Right forelimb (tissue), 1 donor: ENCODE measurements at places on chromosomes 13 and 19.

DNA sequence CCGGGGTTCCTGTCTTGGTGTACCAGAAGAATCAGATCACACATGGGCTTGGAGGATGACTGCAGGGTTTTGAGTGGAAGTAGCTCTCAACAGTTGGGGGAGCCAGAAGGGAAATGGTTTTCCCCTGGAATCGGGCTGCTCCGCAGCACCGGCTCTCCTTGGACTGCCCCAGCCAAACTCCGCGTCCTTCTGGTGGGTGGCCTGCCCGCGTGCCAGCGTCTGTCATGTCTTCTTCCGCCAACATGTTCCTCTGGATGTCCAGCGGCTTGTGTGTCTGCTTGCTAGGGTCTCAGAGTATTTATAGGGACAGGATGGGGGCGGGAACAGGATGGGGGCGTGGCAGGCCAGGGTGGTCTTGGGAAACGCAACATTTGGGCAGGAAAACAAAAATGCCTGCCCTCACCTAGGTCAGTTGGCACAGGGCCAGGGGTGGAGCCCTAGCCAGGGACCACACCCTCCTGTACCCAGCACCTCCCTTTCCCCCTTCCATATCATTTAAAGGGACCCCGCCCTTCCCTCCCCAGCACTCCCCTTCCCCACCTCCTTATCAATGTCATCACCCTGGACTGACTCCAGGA, 1.3 kb upstream of the ZNF30 start:
- DNase-seq, result no peak

DNA sequence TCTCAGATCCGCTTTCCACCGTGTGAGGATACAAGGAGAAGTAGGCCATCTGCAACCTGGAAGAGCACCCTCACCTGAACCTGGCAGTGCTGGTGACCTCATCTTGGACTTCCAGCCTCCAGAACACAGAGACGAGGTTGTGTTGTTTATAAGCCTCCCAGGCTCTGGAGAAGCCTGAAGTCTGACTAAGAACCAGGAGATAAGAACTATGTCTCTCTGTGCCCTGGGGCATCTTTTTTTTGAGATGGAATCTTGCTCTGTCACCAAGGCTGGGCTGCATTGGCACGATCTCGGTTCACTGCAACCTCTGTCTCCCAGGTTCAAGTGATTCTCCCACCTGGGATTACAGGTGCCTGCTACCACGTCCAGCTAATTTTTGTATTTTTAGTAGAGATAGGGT, 14.5 kb downstream of the FCGBP start:
- no peak for DNase-seq

DNA sequence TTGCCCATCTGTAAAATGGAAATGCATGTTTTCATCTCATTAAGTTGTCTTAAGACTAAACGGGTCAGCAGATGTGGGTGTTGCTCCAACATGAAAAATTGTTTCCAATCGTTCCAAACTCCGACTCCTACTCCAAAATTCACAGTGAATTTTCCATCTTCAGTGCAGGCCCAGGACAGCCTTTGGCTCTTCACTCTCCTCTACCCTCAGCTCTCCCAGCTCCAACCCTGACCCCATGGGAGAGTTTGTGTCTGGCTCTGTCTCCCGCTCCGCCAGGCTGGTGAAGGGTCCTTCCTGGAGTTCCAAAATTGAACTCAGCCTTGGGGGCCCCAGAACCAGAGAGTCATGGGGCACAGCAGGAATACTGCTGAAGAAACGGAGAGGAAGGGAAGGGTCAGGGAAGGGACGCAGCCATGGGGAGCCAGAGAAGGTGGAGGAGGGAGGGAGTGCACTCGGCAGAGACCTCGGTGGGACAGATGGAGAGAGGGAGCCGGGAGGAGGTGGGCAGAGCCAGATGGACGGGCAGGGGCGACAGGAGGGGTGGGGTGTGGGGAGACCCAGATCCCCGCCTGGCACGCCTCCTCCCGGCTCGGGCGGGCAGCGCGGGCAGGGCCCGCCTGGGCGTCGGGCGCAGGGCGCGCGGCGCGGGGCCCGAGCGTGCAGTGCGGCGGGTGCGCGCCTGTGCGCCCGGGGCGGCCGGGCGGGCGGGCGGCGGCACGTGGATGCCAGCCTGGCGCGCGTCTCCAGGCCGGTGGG, 45.6 kb downstream of the CELF5 start:
- no peak for DNase-seq

DNA sequence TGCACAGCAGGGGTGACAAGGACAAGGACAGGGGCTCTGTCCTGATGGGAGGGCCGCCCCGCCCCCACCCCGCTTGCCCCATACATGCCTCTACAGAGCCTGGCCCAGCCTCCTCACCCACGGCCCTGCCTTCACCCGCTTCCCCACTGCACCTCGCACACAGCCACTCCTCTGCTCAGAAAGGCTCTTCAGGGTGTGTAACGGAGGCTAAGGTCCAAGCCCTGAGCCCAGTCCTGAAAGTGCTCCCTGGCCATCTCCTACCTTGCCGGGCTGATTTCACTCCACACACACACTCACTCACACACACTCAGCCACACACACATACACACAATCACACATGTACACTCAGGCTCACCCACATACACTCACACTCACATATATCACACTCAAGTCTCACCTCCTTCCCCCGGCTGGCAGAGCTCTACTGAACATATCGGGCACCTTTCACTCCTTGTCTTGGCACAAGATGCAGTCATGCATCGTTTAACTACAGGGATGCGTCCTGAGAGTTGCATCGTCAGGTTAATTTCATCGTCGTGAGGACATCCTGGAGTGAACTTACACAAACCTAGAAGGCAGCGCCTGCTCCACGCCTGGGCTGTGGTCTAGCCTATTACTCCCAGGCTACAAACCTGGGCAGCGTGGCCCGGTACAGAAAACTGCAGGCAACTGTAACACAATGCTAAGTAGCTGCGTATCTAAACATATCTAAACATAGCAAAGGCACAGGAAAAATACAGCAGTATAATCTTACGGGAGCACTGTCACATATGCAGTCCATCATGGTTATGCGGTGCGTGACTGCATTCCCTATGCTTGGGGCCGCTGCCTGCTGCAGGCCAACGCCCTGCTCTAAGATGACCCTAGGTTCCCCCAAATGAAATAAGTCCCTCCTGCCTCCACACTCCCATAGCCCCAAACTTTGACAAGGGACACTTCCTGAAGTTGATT, 13.1 kb downstream of the EPS15L1 start:
- DNase-seq, result no peak

DNA sequence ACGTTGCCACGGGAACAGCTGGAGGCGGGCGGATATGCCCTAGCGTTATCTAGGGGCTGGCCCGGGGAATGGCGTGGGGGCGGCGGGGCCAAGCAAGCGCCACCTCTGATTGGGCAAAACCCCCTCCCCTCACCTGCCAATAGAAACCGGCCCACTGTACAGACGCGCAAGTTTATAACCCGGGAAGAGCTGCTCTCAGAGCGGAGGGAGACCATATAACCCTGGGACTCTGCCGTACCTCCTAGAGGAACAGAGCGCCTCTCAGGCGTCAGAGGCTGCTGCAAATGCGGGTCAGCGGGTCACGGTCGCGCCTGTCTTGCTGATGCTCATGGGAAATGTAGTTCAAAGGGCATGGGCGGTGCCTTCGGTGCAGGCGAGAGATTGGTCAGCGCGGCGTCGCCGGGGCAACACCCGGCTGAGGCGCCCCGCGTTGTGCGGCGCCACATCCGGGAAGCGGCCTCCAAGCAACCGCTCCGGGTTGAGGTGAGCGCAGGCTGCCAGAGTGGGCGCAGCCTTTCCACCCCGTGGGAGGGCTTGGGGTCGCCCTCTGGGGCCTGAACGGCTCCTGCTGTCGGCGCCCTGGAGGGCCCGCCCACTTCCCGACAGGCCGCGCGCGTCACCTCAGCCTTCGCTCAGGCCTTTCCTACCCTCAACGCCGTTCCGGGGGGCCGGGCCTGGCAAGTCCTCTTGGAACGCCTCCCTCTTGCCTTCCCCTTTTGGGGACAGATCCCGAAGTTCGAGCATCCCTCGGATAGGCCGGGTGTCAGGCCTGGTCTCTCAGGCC, at the start of gene ZNF446:
TSS of gene ZNF446 (plus strand) at position 639 of the 784 bp plus-strand sequence. CDS start 867 bp downstream, outside the sequence.
- peak; percentile 97 for DNase-seq

DNA sequence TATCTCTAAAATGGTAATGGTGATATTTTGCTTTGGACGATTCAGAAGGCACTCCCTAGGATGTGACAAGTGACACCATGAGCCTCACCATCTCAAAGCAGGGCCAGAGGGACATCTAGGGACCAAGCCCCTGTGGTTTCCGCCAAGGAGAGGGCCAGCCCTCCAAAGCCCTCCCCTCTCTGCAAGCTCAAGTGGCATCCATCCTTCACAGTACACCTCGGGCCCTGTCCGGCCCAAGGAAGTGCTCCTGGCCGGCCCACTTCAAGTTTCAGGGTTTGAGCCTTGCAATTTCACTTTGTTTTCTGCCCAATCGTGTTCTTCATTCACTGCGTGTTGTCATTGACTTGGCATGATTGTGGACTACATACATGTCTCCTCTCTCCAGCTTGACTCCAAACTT, 82.5 kb downstream of the TSHZ3 start:
- DNase-seq, result no peak

DNA sequence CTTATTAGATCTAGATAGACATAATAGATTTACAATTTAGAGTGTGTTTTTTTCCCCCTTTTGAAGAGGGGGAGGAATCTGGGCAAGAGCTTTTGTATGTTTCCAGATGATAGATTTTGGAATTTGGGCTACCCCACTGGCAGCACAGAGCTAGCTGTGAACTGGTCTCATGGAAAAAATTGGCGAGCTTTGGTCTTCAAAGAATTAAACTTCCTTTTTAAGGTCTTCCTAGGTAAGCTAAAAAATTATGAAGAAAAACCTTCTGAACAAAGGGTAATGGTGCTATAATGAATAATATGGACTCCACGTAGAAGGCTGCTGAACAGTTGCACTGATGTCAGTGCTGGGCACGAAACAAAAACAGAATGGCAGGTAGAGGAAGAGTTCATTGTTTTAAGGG, 109.3 kb downstream of the ZIC5 start:
- DNase-seq, result no peak

DNA sequence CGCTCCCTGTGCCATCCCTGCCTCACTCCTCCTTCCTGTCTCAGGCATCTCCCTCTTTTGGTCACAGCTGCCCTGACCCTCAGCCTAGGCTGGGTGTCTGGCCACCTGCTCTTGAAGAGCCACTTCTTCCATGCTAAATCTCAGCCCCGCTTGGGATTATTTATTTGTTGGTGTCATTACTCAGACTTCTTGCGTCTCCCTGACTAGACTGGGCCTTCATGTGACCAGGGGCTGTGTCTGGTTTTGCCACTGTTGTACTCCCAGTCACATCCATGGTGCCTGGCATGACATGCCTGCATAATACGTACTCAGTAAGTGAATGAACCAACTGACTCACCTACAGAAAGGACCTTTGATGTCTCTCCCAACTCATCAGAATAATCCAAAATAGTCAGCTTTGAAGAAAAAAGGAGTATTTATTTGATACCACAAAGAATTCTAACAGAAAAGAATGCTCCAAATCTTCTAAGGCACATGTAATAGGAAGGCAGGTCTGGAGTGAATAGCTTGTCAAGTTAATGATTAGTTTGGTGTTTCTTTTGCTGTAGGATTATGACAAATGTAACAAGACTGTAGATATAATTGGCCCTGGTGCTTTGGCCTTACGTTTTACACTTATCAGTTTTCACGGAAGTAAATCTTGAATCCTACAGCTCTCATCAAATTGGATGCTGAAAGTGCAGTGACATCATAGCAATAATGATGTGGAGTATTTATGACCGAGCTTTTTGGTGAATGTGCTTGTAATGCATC, 84.0 kb downstream of the ALOX5AP start:
- DNase-seq, result no peak

- no peak for DNase-seq
Measured at GRCh38 chr13:34210341-34210740, 392.4 kb downstream of the RFC3 start.

GRCh38 chr13:63999614-64000305, 2584.1 kb upstream of the PCDH20 start:
- no peak for DNase-seq

- DNase-seq, result no peak
Measured at GRCh38 chr19:16928351-16928750, 39.6 kb downstream of the F2RL3 start.

- no peak for DNase-seq
Measured at GRCh38 chr13:77431449-77431848, 104.1 kb upstream of the SCEL start.

DNA sequence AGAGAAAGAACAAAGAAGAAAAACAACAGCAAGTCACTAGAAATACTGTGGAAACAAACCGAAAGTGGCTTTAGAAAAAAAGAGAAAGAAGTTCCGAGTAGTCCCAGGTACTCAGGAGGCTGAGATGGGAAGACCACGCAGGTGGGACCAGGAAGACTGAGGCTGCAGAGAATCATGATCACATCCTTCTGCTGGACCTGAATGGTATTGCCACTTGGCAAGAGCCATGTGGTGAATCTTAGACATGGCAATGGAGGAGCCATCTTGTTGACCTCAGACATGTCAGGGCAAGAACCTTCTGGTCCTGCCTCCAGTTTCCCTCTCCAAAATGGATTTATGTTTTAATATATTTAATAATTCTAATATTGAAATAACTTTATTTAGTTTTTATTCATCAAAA, 37.4 kb upstream of the ZNF724 start:
- DNase-seq, result no peak

DNA sequence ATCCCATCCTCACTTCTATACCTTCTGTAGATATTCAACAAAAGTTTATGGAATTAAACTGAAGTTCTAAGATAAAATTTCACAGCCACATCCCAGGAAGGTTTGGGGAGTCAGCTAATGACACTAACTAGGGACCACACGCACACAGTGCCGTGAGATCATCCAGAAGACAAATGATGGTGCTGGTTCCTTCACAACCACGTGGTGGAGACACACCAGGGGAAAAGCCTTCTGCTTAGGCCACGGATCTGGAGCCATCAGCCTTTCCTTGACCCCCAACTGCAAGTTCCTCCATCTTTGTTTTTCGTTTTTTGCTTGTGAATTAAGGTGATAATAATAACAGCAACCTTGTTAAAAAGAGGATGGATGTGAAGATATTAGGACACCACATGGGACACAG, 241.6 kb upstream of the MAB21L1 start:
- no peak for DNase-seq

DNA sequence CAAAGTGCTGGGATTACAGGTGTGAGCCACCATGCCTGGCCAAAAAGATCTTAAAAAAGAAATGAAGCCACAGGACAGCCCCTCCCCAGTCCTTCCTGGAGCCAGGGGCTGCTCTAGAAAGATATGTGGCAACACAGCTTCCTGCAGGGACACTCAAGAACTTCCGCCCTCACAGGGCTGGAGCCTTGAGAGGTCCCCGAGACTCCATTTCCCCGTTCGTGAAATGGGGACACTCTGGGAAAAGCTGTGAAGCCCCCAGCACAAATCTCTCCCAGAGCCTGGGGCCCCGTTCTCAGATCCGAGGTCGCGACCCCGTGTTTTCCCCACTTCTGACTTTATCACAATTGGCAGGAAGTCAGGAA, 2.5 kb upstream of the GPX4 start:
- no peak for DNase-seq
